ENCODE measurements at places on chromosomes 4 and X. TPM values are rescaled to one million over a fixed set of nuclear protein-coding genes. Genes with fewer than 3 reads are reported as not detected.

The HSFX4 gene
- not detected for total RNA-seq

The GPRIN3 gene
- 0.12 TPM for total RNA-seq

The FAM3A gene
- total RNA-seq, result 32.4 TPM

The BRCC3 gene
- total RNA-seq, result 14.4 TPM

The GLRA3 gene
- total RNA-seq, result under 0.01 TPM

The TLR10 gene
- not detected for total RNA-seq

The AREG gene
- 0.11 TPM for total RNA-seq

The ELF2 gene
- 30.0 TPM for total RNA-seq

The ACSL1 gene
- total RNA-seq, result 55.5 TPM

The DSPP gene
- total RNA-seq, result not detected

The ADH7 gene
- total RNA-seq, result not detected

The MAGEA2 gene
- total RNA-seq, result not detected
